ENCODE measurements at places on chromosomes 3 and 15.

- no peak for DNase-seq
Observed at GRCh38 chr3:110419601-110420000, 652.0 kb upstream of the NECTIN3 start.

- no peak for DNase-seq
Observed at GRCh38 chr15:67794832-67795574, 30.3 kb upstream of the SKOR1 start.

DNA sequence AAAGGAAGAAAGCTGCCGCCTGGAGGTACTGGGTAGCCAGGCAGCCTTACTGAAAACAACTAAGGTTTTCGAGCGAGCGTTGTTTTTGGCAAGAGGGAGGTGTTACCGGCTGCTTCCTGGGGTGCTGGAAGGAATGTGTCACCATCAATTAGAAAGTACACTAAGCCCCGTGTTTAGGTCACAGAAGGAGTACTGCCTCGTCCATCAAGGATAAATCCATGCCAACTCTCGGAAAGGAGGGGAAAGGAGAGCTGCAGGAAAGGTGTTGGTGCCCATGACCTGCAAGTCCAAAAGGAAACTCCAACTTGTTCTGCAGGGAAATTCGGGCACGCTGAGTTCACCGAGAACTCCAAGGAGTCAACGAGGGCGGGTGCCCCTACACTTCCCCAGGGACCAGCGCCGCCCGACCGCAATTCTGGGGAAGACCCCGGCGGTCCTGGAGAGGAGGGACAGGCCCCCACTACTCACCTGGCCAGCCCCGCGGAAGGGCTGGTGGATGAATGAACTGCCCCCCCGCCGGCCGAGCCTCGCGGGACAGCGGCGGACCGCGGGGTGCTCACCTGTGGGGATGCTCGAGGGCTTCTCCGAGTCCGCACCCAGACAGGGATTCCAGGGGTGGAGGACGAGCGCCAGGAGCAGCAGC lies 542 bp downstream of the PLOD2 start:
- no peak for DNase-seq

GRCh38 chr3:98038286-98038685 lies 3.2 kb upstream of the GABRR3 start:
- DNase-seq, result no peak

DNA sequence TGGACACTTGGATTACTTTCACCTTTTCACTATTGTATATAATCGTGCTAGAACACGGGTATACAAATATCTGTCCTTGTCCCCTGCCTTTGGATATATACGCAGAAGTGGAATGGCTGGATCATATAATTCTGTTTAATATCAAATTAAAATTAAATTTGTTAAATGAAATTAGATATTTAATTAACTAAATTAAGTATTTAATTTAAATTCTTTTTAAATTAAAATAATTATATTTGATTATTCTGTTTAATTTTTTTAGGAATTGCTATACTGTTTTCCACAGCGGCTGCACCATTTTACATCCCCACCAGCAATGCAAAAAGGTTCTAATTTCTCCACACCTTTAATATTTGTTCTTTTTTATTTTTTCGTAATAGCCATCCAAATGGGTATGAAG lies 84.3 kb downstream of the DOCK3 start:
- no peak for DNase-seq

DNA sequence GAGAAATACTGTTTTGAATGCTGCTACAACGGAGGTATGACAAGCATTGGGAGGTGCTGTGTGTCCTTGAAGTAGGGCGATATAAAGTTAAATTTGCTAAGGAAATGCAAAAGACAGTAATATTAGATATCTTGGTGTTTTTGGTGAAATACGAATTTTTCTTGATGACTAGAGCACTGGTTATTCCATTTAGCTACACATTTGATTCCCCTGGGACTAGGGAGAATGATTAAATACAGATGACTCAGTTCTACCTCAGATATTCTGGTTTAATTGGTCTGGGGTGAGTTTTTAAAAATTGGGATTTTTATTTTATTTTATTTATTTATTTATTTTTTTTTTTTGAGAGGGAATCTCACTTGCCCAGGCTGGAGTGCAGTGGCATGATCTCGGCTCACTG lies 18.7 kb upstream of the GADL1 start:
- DNase-seq, result no peak

- peak; percentile 81 for DNase-seq
Observed at GRCh38 chr3:13657660-13658435, 108.9 kb downstream of the FBLN2 start.

DNA sequence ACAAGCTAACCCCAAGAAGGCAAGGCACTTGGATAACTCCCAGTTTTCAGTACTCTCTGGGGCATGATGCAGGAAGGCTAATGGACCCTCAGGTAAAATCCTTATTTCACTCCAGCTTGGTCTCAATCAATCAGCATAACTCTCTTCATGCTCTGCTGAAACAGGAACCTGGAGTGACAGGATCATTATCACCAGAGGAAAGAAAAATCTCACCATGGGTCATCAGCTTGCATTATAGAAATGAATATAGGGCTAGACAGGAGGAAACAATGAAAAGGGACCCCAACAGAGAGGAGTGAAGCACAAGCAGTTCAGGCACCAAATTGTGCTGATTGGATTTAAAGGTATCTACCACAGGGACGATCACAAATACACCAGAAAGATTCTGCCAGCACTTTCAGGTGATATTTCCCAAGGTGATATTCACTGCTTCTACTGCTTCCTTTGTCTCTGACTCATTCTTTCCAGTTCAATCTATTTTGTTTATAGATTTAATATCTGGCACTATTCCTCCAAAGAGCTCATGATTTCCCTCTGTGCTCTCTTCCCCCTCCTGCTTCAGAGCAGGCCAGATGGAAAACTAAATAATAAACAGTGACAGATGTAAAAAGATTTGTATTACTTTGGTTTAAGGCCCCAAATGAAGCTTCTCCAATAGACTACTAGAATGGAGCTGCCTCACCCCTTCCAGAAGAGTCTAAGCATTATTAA lies 22.9 kb upstream of the THUMPD3 start:
- no peak for DNase-seq

DNA sequence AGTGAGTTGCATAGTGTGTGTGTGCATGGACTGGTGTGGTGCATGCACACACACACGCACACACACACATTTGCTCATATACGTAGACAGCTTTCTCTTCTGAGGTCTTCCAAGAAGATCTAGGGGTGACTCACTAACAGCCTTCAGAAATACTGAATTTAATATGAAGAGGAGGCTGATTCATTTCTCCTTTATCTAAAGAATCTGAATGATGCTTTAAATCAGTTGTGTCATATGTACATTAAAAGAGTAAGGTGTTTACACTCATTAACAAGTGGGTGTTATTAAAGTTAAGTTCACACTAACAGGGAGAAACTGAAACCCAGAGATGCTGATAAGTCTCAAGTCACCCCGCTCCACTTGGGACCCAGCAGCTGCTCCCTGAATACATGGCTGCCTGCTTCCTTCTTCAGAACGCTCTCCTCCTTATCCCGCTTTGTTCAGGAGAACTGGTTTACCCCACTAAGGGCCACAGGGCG lies 22.0 kb downstream of the TMPRSS7 start:
- no peak for DNase-seq

DNA sequence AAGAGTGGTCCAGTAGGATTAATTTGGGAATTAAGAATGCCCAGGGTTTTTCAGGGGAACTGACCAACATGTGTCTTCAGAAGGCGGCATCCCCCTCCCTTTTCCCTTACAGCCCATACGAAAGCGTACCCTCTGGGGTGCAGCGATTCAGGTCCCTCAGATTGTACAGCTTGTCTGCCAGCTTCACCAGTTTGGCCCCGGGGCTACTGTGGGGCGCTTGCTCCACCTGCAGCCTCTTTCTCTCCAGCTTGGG lies 848 bp downstream of the HDDC3 start:
- DNase-seq, result no peak

DNA sequence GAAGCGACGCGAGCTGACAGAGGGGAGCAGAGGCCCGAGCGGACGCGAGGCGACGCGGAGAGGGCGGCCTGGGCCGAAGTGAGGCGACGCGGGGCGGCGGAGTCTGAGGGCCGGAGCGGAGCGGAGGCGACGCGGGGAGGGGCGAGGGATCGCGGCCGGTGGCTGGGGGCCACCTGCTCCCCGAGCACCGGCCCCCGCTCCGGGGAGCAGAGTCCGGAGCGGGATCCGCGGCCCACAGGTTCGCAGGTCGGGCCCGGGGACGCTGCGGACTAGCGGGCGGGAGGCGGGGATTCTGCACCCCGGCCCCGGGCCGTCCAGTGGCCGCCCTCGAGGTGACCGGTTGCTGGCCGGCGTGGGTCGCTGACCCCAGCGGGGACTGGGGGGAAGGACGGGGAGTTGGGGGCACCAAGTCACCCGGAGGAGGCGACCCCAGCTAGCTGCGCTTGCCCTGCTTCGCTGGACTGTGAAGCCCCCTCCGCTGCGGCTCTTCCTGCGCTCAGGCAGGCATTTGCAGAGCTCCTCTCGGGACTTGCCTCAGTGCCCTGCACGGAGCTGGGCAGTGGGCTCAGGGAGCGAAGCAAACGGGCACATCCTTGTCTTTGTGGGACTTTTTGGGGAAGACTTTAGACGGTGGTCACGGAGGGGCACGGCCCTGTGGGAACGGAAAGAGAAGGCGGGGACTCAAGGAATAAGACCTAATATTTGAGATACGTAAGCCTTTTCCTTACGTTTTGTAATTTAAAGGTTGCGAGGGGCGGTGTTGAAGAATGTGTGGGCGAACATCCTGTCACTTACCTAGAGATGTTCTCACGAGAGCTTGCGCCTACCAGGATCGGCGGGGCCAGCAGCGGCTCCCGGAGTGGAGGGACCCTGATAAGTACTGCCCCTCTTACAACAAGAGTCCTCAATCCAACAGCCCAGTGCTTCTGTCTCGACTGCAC lies 566 bp downstream of the HMCES start:
- DNase-seq, result peak; percentile 91

DNA sequence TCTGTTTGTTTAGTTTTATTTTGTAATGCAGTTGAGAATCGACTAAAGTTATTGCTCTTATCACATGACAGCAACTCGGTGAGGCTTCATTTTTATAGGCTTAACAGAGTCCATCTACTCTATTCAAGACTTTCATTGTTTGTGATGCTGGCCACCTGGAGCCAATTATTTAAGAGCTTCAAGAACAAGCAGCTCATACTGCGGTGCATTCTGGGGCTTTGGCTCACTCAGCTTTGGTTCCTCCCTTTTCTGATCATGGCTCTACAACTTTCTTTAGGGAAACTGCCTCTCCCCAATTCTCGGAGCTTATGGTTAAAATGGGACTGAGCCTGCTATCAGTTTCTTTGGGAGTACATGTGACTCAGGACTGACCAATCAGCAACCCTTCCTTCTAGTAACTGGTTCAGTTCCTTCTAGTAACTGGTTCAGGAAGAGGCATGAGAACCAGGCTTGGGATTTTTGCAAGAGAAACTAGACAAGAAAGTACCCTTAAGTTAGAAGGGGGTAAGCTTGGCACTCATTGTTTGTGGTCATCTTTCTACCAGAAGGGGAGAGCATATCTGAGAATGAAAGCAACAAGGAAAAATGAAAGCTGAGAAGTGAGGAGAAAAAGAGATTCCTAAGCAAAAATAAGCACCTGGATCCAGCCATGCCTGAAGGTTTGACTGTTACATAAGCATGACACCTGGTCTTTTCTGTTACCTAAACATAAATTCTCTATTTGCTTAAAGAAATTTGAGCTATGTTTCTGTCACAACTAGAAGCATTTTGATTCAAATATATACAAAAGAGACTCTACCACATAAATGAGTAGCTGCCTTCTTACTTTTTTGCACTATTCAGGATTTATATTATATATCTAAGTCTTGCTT lies 24.1 kb upstream of the ARHGEF3 start:
- DNase-seq, result no peak

- no peak for DNase-seq
Observed at GRCh38 chr3:43287500-43287873, 1.1 kb downstream of the SNRK start.

- DNase-seq, result peak; percentile 83
Observed at GRCh38 chr15:20294651-20295237, 246.9 kb downstream of the GOLGA6L6 start.

GRCh38 chr3:112350018-112350810 lies 17.3 kb downstream of the CD200 start:
- no peak for DNase-seq

DNA sequence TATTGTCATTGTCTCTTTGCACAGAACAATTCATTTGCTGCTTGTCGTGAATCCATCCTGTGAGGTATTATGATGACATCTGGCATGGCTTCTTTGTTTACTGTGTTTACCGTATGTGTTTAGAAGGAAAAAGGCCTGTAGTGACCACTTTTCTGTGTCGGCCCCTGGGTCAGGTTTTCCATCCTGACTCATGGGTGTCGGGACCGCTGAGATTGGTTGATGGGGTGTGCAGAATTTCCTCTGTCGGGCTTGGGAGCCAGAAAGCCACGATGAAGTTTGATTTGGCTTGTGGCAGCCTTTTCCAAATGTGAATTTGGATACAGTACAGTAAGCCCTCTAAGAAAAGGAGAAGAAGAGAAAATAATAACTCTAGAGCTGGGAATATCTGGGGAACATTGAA lies 113.5 kb downstream of the FNDC3B start:
- DNase-seq, result no peak

GRCh38 chr3:8733332-8734094 lies at the start of gene CAV3:
Gene CAV3 (plus strand): TSS chr3:8733802. CDS start chr3:8733877, 75 bp downstream.
- no peak for DNase-seq

GRCh38 chr3:161230621-161231171 lies 9.6 kb downstream of the NMD3 start:
- no peak for DNase-seq
